Right ventricle myocardium inferior (tissue), 1 donor: ENCODE measurements at places on chromosomes 6 and 20.
A peak's percentile ranks its signal among the peaks of the same experiment; 100 is the strongest.

DNA sequence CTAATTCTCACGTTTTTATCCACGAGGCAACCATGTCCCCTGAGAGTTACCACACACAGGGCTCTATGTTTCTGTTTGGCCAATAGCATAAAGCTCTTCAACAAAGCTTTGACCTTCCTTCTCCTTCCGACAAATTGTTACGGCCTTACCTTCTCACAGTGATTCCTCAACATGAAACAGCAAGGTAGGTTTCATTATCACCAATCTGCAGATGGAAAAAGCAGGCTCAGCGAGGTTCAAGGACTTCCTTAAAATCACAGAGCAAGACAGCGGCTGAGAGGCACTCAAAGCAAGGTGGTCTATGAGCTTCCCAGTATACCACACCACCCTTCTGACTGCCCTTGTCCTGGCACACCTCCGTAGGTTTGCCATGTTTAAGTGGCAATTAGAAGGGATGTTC is 360.0 kb downstream of the CD83 start:
- no peak for DNase-seq

DNA sequence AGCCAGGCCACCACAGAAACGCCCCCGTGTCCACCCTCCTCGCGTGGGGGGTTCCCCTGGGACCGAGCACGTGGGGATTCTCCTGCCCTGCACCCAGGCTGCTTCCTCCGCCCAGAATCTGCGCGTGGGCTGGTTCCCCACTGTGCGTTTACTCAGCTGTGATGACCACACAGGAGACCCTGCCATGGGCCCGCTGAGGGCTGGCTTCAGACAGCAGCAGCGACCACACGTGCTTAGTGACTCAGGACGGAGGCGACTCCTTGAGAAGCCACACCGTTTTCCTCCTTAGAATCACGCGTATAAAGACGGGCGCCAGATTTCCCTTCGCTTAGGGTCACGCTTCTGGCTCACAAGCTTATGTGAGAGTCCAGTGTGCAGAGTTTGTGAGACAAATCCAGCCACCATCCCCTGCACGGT is 63.9 kb upstream of the PDE10A start:
- DNase-seq: peak; percentile 71

DNA sequence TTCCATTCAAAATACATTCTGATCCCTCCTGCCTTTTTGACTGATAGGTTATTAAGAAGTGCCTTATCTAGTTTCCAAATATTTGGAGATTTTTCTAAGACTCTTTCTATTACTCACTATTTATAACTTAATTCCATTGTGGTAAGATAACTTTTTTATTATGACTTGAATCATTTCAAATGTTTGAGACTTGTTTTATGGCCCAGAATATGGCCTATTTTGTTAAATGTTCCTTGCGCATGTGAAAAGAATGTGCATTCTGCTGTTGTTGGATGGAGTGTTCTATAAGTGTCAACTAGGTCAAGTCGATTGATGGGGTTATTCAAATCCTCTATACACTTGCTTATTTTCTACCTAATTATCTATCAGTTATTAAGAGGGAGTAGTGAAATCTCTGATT is 13.1 kb upstream of the TCP11 start:
- DNase-seq: no peak

DNA sequence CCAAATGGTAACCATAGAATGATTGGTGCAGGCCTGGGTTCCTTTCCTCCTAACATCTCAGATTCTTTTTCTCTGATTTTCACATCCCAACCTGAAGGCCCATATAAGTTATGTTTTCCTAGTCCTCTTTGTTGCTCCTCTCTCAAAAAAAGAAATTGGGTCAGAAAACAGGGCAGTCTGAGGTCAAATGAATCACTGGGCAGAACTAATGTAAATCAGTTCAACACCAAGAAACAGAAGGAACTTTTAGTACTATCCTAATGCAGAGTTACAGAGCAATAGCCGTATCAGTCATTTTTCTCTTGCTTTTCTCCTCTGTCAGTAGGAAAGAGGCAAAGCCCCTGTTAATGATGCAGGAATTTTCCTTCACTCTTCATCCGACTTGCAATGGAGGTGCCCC is 11.0 kb upstream of the TPD52L1 start:
- DNase-seq: no peak

DNA sequence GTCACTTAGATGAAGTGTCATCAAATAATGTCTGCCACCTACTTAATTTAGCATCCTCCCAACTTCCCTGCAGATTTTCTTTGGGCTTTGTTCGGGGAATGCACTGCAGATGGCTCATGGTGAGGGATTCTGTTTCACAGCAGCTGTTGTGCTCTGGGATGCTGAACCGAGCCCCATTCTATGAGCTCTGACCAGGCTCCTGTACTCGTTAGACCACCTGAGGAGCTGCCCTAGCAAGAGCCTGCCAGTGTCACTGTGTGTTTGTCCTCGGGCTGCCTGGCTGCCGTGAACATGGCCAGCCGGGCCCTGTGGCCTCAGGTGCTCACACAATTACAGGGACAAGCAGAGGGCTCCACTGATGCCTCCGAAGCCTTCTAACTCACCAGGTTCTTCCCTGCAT is 238.8 kb upstream of the ECI2 start:
- DNase-seq: no peak
